ENCODE measurements at places on chromosomes 5 and 9. TPM values are rescaled to one million over a fixed set of nuclear protein-coding genes. Genes with fewer than 3 reads are reported as not detected.

Gene DNLZ
- 33.3 TPM for total RNA-seq

Gene CD74
- 293 TPM for total RNA-seq

Gene NEURL1B
- total RNA-seq, result 0.38 TPM

Gene STKLD1
- 1.2 TPM for total RNA-seq

Gene CSF2
- total RNA-seq, result not detected

Gene TRIM36
- 0.57 TPM for total RNA-seq

Gene PNPLA7
- 15.7 TPM for total RNA-seq

Gene IL9
- total RNA-seq, result not detected

Gene DOK3
- 3.7 TPM for total RNA-seq

Gene CCDC192
- not detected for total RNA-seq

Gene CDH6
- not detected for total RNA-seq

Gene DCTN4
- 44.1 TPM for total RNA-seq

Gene CAMLG
- 35.7 TPM for total RNA-seq

Gene HTR4
- total RNA-seq, result not detected

Gene MATR3
- 259 TPM for total RNA-seq
